ENCODE measurements at places on chromosomes 13 and 19.

GRCh38 chr19:16342002-16342715, 17.5 kb downstream of the KLF2 start:
- DNase-seq, result no peak

DNA sequence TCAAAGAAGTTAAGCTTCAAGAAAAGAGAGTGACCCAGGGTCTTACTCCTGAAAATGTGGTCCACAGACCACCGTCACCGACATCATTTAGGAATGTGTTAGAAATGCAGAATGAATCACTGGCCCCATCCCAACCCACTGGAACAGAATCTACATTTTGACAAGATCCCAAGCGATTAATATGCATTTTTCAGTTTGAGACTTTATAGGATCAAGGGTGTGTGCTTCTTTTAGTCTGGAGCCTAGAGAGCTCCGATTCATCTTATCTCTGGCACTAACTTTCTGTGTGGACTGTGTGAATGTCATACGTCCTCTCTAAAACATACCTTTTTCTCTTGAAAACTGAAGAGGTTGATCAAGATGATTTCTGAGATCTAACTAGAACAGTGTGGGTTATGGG, 484.8 kb downstream of the MYO16 start:
- no peak for DNase-seq

DNA sequence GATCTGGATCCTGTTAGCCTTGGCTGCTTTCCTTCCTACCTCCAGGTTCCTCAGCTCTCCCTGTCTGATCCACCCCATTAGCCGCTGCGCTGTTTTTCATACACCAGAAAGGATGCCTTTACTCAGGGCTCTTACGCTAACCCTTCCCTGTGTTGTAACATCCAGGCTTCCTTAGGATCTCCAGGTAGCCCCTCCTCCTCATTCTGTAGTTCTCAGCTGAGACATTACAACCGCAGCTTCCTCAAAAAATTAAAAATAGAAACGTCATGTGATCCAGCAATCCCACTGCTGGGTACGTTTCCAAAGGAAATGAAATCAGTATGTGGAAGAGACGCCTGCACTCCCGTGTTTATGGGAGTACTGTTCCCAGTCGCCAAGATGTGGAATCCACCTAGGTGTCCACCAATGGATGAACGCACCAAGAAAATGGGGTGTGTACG, 18.4 kb upstream of the MYADM start:
- DNase-seq, result no peak

DNA sequence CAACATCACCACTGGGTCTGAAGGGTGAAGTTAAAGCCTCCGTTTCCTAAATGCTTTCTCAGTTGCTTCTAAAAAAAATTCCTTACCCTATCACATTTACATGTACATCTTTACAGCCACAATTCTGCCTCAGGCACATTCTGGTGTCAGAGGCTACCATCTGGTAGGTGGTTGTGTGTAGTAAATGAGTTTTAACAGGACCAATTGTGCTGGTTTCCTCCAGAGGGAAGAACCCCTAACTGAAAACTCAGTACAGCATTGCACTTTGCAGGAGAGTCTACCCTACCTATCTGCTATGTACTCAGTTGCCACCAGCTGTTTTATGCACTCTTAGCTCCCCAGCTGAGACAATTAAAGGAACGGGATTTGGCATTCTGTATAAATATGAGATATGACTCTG, 1576.5 kb downstream of the PCDH9 start:
- peak; percentile 7 for DNase-seq

- DNase-seq, result no peak
Measured at GRCh38 chr13:100470866-100471505, 117.6 kb downstream of the GGACT start.

GRCh38 chr13:41216160-41216559, 21.8 kb upstream of the KBTBD7 start:
- no peak for DNase-seq

DNA sequence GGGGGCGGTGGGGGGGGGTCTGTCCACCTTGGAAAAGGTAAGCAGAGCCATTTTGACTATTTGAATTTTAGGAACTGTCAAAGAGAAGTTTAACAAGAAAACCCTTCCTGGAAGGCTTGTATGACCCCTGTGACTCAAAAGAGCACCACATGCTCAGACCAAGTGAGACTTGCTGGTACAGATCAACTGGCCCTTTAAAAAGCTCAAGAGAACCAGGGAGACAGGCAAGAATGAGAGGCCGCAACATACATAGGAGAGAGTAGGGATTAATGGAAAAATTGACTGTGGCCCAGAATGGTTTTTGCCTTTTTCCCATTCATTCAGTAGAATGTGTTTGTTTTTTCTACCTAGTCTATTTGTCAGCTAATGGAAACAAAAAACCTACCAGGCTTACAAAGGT, 26.2 kb upstream of the ATP8A2 start:
- DNase-seq, result peak; percentile 6

DNA sequence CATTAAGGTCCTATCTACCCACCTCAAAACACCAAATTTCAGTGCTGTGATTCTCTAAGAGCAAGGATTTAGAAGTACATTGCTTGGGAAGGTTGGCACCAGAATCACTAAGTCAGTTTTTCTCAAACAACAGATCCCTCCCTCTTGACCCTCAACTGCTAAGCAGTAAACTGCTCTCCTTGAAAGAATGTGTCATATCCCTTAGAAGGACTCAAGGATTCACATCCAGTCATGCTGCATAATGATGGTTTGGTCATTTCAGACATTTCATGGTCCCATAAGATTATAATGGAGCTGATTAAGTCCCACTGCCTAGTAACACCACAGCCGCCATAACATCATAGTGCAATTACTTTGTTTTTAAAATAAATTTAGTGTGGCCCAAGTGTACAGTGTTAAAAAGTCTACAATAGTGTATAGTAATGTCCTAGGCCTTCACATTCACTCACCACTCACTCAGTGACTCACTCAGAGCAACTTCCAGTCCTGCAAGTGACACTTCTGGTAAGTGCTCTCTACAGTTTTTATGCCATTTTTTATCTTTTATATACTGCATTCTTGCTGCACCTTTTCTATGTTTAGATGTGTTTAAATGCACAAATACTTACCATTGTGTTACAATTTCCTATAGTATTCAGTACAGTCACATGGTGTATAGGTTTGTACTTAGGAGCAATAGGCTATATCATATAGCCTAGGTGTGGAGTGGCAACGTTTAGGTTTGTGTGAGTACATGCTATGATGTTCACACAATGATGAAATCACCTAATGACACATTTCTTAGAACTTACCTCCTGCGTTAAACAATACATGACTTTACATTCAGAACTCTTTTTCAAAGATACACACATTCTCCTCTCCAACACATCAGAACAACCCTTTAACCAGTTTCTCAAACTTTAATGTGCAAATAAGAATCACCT, 15.7 kb upstream of the CCDC169 start:
- DNase-seq, result no peak

DNA sequence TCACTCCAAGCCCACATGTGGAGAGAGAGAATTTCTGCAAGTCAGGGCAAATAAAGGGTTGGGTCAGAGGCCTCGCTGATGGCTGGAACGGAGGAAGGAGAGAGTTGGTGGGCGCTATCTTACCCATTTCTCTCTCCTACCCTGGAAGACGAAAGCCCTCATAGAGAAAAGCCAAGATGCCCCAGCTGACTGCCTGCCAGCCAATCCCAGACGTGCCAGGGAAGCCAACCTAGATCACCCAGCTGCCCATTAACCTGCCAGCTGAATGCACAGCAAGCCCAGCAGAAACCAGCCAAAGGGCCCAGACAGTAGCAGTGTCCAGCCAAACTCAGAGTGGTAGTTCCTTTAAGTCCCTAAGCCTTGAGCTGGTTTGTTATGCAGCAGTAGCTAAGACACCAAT, 167.0 kb upstream of the ZNF507 start:
- peak; percentile 57 for DNase-seq

DNA sequence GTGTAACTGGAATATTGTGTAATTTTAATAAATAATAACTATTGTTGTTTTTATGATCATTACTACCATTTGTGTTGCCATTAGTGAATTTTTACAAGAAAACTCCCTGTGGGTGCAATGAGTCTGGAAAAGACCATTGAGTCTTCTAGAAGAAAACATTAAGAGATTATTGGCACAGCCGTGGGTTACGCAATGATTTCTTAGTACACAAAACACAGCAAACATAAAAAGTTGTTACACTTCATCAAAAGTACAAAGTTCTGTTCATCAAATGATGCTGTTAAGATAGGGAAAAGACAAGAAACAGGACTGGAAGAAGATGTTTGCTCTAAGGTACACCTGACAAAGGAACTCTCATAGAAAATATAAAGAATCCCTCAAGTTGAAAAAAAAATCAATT, 41.6 kb downstream of the ZNF331 start:
- DNase-seq, result no peak

DNA sequence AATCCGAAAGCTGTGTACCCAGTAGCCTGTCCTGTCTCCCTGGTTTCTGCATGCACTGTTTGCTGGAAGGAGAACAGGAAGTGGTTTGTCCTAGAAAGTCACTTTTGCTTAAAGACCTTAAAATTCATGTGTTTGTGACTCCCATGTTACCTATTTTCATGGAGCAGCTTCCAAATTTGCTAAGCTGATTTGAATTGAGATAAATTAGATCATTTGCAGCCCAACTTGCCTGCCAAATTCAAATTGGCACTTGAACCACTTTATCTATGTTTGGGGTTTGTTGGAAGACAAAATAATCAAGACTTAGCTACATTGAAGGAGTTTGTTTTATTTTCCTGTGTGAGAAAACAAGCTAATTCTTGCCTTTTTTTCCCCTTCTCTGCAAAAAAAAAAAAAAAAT, 532.5 kb downstream of the DIAPH3 start:
- no peak for DNase-seq

- no peak for DNase-seq
Measured at GRCh38 chr19:24140099-24140498, 53.1 kb downstream of the ZNF254 start.

- DNase-seq, result no peak
Measured at GRCh38 chr19:10682397-10683063, 18.7 kb upstream of the QTRT1 start.

DNA sequence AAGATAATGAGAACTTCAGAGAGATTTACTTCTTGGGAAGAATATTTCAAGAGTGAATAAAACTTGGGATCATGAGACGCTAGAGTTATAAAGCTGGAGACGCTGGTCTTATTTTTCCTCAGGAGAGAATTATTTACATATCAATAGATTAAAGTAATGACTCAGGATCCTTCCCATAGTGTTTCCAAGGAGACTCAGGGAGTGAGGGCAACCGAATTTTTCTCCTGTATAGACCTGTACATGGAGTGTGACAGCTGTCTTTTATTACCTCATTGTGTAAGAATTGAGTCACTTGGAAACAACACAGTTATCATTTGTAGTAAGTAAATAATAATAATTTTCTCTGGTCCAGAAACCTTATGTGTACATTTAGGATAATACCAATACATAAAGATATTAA, 1905.5 kb downstream of the OLFM4 start:
- peak; percentile 26 for DNase-seq

- no peak for DNase-seq
Measured at GRCh38 chr13:94143624-94144350, 335.7 kb downstream of the DCT start.

DNA sequence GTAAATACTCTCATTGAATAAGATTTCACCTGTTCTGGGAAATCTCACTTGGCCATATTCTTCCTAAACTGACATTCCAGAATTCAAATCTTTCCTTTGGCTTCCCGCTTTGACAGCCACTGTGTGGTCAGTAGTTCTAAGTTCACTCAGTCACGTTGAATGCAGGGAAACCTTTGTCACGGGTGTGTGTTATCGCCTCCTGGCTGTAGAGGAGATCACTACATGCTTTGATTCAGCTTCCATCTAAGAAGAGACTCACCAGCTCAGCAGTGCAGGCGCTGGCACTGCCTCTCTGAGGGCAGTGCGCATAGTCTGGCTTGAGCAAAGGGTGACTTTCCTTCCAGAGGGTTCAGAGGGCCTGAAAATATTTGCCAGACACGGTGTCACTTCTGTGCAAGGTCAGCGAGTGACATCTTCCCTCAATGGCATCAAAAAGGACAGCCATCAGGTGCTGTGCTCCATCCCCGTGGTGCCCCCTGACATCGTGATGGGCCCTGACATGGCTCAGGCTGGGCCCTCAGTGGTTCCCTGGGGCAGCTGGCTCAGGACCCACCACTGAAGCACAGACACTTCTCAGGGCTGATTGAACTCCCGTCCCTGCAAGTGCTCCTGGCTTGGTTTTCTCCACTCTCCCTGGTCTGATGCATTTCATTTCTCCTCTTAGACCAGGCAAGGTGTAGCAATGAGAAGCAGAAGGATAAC, 635.4 kb upstream of the ARGLU1 start:
- peak; percentile 84 for DNase-seq

DNA sequence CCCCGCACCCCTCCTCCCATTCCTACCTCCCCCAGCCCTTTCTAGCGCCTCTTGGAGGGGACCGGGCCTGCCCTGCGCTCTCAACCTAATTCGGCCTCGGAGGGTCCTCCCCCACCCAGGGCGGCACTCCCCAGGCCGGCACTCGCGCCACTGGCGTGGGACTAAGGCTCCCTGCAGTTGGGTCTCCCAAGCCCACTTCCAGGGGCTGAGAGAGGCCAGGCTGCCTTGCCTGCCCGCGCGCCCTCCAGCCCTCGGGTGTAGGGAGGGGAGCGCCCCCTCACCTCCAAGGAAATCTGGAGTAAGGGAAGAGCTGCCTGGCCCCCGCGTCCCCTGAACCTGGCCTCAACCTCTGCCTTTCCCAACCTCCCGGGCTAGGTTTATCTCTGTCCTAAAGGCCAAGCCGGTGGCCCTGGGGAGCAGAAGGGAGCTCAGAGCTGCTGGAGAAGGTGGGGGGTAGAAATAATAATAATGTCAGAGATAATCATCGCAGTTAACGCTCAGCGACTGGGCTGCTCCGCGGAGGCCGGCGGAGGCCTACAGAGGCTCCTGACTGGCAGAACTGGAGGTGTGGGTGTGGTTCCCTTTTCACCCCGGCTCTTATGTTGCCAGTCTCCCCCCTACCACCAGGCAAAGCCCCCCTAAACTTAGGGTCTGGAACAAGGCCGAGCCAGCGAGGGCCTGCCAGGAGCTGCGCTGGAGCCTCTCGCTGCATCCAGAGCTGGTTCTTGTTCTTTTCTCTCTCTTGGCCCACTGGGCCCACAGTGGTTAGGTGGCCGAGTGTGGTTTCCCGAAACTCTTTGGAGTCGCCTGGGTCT, 9.6 kb downstream of the ZIC2 start:
- DNase-seq, result peak; percentile 81

DNA sequence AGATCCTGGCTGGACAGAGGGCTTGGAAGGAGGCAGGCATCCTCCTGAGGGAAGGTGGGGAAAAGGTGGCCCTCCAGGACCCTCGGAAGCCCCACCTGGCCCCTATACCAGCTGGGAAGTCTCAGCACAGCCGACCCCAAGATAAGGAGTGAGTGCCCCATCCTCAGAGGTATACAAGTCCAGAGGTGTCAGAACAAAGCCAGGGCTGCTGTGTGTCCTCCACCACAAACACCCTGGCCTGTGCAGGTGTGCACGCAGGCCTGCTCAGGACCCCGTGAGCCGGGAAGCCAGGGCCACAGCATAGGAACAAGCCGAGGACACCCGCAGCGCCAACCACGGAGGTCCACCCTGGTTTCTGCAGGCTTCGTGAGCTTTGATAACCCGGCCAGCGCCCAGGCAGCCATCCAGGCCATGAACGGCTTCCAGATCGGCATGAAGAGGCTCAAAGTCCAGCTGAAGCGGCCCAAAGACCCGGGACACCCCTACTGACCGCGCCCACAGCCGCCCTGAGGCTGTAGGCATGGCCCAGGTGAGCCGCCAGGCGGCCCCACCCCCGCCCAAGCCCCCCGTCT, 68.6 kb downstream of the CELF5 start:
- DNase-seq, result no peak

Data from mesendoderm (in vitro differentiated cells).